ENCODE measurements at places on chromosomes 11 and 22.
A peak's percentile ranks its signal among the peaks of the same experiment; 100 is the strongest.

DNA sequence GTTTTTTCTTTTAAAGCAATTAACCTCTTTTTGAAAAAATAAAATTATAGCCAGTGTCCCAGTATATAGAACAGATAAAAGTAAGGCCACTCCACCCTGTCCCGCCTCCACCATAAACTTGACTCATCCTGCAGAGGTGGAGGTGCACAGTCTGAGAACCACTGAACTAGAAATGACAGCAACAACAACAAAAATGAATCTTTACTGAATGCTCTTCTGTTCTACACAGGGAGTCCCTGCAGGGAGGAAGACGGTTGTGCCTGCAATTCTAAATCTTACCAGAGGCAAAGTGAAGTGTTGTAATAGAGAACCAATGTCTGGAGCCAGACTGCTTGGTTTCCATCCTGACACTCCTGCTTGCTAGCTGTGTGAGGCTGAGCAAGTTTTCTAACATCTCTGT lies 162.3 kb downstream of the FBXO7 start:
- no peak for DNase-seq

DNA sequence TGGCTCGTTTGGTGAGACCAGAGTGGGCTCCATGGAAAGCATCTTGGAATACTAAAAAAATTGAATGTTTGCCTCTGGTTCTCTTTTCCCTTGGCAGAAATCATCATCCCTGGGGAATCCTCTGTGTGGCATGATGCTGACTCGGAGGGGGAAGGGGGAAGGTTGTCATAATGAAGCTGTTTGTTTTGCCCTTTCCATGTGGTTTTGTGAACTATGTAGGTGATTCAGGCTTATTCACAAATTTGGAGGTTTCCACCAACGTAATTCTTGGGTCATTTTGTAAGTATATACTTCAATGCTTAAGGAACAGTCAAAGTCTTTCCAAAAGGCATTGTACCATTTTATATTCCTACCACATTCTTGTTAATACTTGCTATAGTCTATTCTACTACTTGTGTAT lies 754.0 kb upstream of the FAT3 start:
- no peak for DNase-seq

GRCh38 chr11:113563766-113564526 lies 88.7 kb upstream of the DRD2 start:
- no peak for DNase-seq

DNA sequence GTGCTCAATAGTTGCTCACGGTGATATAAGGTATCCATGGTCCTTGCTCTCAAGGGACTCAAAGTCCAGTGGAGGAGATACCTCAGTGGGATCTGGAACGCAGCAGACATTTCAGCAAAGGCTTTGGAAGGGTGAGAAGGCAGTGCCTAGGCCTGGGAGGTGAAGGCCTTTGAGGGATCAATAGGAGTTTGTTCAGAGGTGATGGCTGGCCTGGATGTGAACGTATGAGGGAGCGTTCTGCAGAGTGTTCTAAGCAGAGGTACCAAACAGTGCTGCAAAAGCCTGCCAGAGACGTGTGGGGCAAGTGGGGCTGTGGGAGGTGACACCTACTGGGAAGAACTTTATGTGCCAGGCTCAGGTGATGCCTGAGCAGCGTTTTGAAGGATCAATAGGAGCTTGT lies 7.4 kb upstream of the MB start:
- no peak for DNase-seq

DNA sequence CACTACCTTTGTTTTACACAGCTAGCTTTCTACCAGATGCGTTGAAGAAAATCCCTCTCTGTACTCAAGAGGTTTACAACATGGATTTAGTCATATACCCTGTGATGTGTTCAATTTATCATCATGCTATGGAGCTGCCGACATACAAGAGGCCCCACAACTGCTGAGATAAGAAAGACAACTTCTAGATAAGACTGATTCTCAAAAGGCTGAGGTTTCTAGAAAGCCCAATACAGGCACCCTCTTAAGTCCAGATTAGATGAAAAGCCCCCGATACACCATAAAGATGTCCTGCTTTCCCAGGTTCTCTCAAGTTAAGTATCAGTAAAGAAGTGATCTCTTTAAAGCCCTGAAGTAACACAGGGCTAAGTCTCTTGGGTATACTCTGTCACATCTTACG lies 14.3 kb downstream of the MTCH2 start:
- no peak for DNase-seq

GRCh38 chr11:17694494-17695110 lies 24.8 kb upstream of the MYOD1 start:
- no peak for DNase-seq

DNA sequence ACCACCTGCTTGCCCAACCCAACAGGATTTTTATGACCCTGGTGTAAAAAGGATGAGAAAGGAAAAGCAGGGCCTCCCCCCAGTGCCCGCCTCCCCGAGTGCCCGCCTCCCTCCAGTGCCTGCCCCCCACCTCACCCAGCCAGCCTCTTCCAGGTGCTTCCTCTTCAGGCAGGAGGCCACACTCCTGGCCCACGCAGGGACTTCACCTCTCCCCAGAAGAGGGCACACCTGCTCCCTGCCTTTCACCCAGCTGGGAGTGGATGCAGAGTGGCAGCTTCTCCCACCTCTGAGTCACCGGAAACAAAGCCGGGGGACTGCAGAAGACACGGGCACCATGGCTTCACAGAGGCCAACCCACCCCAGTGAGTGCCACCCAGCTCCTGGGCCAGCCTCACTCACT lies 16.1 kb downstream of the CPT1A start:
- DNase-seq, result no peak

DNA sequence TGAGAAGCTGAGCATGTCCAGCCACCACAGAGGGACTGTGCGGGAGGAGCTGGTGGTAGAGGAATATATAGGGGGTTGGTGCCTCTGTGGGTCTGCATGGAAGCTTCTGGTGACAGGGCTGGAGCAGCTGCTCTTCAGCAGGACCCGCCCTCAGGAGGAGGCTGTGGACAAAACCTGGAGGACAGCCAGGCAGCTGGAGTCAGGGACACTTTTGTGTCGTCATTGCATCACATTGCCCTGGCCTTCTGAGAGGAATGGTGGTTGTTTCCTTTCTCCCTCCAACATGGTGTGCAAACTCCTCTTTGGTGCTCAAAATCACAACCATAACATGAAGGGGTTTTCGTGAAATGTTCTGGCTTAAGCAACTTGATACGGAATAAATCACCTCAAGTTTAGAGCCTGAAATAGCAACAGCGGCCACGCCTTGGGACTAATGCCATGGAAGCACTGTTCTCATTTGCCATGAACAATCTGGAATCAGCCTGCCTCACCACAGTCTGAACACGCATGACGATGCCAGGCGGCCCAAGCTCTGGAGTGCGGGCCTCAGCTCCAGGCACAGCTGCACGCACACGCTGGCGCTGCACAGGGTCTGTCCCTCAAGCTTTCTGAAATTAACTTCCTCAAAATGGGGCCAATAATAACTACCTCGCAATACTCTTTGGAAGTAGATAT lies 17.1 kb upstream of the CSRP3 start:
- peak; percentile 1 for DNase-seq

DNA sequence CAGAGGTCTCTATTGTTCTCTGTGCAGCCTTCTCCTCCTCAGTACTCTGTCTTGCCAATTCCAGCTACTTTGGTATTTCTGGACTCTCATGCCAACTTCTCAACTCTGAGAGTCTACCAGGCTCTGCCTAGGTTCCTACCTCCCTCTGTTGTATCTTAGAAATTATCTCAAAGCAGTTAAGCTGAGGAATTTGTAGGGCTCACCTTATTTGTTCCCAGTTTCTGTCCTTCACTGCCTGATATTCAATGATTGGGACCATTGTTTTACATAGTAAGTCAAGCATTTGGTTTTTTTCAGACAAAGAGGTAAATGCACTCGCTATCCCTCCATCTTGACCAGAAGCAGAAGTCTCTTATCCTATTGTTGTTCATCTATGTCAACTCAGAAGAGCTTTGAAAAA lies 205.0 kb upstream of the PGR start:
- DNase-seq, result no peak

DNA sequence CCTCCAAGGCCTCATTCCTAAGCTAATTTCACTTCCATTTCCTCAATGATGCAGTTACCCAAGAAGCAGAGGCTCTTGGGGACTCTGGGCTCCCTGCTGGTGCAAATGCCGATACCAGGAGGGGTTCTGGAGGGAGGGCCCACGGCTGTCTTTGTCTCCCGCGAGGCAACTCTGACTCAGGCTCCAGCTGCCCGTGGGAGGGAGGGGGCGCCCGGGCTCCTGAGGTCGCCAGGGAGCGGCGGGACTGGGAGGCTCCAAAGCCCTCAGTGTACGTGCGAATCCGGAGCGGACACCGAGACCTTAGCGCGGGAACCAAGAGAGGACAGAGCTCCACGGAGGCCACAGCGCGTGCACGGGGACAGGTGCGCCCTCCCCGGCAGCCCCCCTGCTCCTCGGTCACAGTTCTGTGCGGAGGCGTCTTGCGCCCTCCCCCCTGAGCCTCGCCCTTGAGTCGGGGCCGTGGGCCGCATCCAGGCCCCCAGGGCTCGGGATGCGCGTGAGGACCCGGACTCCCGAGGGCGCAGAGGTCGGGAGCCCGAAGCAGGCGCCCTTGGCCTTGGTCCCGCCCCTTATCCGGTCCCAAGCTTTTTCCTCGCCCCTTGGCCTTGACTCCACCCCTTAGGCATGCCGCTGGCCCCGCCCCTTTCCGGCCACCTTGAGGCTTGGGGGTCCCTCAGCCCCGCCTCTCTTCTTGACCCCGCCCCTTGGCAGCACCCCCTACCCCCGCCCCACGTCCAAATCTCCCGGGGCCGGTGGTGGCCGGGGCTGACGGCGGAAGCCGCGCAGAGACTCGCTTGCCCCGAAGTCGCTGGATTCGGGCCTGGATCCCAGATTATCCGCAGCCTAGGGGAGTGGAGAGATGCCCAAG lies 4.7 kb upstream of the SHISA8 start:
- no peak for DNase-seq

GRCh38 chr22:38097557-38098409 lies 12.7 kb downstream of the BAIAP2L2 start:
- DNase-seq, result no peak

- no peak for DNase-seq
Observed at GRCh38 chr11:37973941-37974340, 1375.9 kb upstream of the RAG2 start.

- no peak for DNase-seq
Observed at GRCh38 chr22:30250661-30251267, 4.2 kb upstream of the LIF start.

- DNase-seq, result no peak
Observed at GRCh38 chr22:38449776-38450175, 5.2 kb downstream of the KCNJ4 start.

- DNase-seq, result no peak
Observed at GRCh38 chr22:45969414-45969799, 7.6 kb downstream of the WNT7B start.

GRCh38 chr11:28346721-28347120 lies 238.5 kb downstream of the METTL15 start:
- DNase-seq, result no peak

- no peak for DNase-seq
Observed at GRCh38 chr11:6202041-6202440, 3.0 kb downstream of the OR52W1 start.

GRCh38 chr11:14290422-14290821 lies 68.6 kb downstream of the RRAS2 start:
- no peak for DNase-seq

DNA sequence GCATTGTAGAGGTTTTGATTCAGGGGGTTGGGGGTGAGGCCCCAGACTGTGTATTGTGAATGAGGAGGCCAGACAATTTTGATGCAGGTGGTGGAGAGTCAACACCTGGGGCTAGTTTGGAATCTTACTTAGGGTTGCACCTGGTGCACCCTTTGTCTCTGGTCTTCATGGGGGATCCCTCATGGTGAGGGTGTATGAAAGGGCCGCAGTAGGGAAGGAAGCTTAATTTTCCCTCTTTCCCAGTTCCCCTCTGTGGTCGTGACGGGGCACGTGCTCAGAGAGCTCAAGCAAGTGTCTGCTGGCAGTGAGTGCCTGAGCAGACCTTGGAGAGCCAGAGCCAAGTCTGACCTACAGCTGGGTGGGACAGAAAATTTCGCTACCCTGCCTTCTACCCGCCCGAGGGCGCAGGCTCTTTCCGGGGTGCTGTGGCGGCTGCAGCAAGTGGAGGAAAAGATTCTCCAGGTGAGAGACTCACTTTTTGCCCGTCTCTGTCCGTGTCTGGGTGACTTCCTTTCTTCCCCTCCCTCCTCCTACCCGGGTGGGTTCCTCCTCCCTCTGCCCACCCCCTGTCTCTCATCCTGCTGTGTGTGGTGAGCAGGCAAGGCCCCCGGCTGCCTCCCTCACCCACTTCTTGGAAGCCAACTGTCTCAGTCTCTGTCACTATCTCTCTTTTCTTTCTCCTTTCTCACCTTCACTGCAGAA lies 131.7 kb downstream of the MICAL2 start:
- no peak for DNase-seq

DNA sequence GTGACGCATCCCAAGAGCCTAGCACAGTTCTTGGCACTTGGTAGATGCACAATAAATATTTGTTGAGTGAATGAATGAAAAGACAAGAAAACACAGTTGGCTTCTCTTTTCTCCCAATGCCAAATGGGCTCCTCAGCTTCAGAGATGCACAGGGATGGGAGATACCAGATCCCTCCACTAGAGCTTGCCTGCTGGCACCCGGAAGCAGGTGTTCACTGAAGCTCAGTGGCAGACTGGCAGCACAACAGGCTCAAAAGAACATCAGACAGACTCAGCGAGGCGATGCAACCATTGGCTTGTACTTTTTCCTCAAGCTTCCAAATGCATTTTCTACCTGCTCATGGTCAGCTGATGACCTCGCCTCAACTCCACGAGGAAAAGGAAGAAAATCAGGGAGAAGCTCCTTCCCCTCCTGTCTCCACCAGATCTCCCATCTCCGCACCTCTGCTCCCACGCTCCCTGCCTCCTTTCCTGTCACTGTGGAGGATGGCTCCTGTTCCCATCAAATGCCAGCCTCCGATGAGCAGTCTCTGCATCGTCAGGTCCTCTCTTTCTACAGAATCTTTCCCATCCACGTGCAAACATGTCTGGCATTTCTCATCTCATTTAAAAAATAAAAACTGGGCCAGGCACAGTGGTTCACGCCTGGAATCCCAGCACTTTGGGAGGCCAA lies 5.8 kb downstream of the RAPSN start:
- DNase-seq, result no peak

GRCh38 chr22:25361899-25362214 lies 142.4 kb downstream of the CRYBB2 start:
- no peak for DNase-seq

DNA sequence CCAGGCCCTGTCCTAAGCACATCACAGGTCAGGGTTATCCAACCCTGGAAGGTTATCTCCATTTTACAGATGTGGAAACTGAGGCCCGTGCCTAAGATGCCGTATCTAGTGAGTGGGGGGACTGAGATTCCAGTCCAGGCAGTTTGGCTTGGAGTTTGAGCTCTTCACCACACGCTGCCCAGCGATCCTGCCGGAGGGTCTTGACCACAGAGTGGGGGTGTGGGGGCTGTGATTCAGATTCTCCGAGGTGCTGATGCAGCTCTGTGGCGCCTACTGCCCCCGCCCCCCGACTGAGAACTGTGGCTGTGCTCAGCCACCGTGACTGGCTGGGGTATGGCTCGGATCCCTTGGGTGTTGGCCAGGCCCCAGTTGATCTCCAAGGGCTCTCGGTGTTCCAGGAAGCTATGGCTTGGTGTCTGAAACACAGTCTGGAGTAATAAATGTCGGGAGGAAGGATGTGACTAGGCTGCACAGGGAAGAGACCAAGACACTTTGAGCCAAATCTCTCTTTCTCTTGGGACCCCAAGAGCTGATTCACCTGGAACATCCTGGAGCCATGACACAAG lies 60.6 kb upstream of the RASD2 start:
- no peak for DNase-seq

- DNase-seq, result no peak
Observed at GRCh38 chr11:110172468-110173065, 79.4 kb downstream of the ZC3H12C start.

GRCh38 chr11:110349138-110349996 lies 53.0 kb upstream of the RDX start:
- DNase-seq, result no peak
